Airway epithelial cell (primary cell): ENCODE measurements at places on chromosomes 3 and 15. TPM values are rescaled to one million over a fixed set of nuclear protein-coding genes. Genes with fewer than 3 reads are reported as not detected.

The ST3GAL6 gene
- total RNA-seq: 1.3 and 3.2 TPM in 2 replicates

The CEMIP gene
- total RNA-seq: 3.6 and 4.8 TPM in 2 replicates

The SOX14 gene
- not detected in 2 replicates for total RNA-seq

The P2RY1 gene
- 6.6 and 8.0 TPM in 2 replicates for total RNA-seq

The RAF1 gene
- total RNA-seq: 51.6 and 62.2 TPM in 2 replicates

The SLC28A2 gene
- total RNA-seq: not detected in 2 replicates

The IL17RD gene
- 4.0 and 6.1 TPM in 2 replicates for total RNA-seq

The GOLIM4 gene
- 24.0 and 27.2 TPM in 2 replicates for total RNA-seq

The BCHE gene
- total RNA-seq: 0.65 and 0.92 TPM in 2 replicates

The CDHR4 gene
- not detected in 2 replicates for total RNA-seq

The LSAMP gene
- 0.14 TPM in 1 of 2 replicates, not detected in the other for total RNA-seq
